Lung (tissue), 17 donors: ENCODE measurements at places on chromosomes 7 and 10. TPM values are rescaled to one million over a fixed set of nuclear protein-coding genes. Genes with fewer than 3 reads are reported as not detected.

Gene MRLN
- polyA plus RNA-seq: 0.75 TPM

Gene TSPAN15
- 68.4 TPM for polyA plus RNA-seq

Gene GNB2
- polyA plus RNA-seq: 381 TPM

Gene XRCC2
- 0.98 TPM for polyA plus RNA-seq

Gene LRRD1
- polyA plus RNA-seq: 0.06 TPM

Gene PTF1A
- polyA plus RNA-seq: not detected

Gene KCNIP2
- 0.37 TPM for polyA plus RNA-seq

Gene SEMA4G
- polyA plus RNA-seq: 1.2 TPM

Gene GIMAP7
- polyA plus RNA-seq: 39.8 TPM

Gene RBP3
- polyA plus RNA-seq: not detected
